CD4-positive, alpha-beta T cell treated with Interleukin-21 for 1 hour (primary cell): ENCODE measurements at places on chromosomes 7 and 10.

DNA sequence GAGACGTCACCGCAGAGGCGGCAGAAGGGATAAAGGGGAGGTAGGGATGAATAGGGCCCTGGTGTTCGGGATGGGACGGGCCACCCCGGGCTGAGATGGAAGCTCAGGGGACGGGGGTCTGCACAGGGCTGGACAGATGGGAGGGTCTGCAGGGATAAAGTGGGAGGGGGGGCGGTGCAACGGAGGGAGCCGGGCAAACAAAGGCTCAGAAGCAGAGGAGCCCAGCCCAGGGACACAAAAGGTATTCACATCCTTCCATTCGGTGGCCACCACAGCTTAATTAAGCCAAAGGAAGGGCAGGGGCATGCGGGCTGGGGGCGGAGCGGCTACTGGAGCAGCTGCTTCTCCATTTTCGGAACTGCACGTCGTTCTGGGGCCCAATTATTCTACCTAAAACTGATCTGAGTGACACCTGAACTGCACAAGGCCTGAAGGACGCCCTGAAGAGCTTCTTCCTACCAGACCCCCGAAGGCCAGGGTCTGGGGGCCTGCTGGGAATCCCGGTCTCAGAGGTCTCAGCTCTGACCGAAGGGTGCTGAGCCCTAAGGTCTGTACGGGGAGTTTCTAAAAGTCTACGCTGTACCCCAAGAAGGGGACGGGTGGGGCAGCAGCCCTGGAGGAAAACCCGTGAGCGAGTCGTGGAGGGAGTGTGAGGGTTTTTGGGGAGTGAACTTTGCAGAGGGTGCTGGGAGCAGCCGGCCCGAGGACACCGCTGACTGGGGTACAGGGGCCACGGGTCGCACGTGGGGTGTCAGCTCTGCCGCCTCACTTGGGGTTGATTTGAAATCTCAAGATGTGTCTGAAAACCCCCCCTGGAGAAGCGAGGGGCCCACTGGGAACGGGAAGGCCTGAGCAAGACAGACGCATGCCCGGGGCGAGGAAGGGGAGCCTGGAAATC, 334.8 kb downstream of the DNAJB6 start:
- no peak for DNase-seq

DNA sequence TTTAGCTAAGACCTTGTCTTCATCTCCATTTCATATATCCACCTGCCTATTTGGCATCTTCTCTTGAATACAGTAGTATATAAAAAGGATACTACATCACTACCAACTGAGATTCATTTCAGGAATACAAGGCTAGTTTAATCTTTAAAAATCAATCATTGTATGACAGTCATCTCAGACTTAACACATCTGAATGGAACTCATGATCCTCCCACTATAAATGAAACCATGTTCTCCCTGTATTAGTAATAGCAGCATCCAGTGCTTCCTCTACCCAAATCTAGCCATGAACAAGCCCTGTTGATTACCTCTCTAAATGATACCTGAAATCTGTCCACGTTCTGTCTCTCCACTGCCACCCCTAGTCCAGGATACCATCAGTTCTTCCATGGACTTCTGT, 196.2 kb downstream of the CDK14 start:
- no peak for DNase-seq

DNA sequence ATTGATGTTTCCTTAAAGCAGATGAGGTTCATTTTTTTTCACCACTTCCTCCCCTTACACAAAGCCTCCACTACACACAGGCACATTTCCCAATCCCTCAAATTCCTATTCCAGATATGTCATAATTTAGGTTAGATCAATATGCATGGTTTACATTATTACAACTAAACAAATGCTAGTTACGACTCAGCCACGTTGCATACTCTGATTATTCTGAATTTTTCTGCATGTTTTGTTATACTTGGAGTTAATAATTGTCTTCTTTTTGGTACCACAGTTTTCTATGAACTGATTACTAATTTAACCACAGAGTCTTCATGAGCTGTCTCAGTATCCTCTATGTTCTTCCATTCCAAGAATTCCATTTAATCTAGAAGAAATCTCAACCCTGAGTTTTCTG, 4.4 kb upstream of the BICC1 start:
- no peak for DNase-seq

GRCh38 chr10:122021379-122021778, 32.4 kb downstream of the TACC2 start:
- no peak for DNase-seq

DNA sequence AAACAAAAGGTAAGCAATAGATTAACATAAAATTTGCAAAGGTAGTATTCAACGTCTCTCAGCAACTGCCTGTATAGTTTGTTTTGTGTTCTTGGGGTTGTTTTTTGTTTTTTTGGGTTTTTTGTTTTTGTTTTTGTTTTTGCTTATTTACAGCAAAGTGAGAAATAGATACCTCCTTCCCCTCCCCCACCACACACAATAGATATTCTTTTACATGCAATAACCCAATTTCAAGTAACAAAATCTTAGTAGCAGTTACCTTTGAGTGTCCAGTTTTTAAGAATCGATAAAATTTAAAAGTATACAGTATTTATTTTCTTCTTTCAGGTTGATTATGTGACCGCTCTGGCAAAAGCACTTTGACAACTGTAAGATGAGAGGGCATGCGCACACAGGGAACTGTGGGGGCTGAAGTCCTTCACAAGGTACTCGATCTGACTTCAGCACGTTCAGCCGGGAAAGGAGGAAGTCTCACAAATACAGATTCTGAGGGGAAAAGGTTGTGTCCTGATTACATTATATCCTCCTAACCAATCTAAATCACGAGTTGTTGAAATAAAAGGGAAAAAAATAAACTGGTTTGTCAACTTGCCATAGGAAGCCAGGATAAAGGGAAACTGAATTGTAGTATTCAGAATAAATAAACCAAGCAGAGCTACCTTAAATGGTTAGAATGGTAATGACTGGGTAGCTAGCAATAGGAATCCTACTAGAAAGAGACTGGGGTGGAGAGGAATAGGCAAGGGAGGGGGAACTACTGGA, 47.8 kb downstream of the CPEB3 start:
- peak; percentile 53 for DNase-seq

DNA sequence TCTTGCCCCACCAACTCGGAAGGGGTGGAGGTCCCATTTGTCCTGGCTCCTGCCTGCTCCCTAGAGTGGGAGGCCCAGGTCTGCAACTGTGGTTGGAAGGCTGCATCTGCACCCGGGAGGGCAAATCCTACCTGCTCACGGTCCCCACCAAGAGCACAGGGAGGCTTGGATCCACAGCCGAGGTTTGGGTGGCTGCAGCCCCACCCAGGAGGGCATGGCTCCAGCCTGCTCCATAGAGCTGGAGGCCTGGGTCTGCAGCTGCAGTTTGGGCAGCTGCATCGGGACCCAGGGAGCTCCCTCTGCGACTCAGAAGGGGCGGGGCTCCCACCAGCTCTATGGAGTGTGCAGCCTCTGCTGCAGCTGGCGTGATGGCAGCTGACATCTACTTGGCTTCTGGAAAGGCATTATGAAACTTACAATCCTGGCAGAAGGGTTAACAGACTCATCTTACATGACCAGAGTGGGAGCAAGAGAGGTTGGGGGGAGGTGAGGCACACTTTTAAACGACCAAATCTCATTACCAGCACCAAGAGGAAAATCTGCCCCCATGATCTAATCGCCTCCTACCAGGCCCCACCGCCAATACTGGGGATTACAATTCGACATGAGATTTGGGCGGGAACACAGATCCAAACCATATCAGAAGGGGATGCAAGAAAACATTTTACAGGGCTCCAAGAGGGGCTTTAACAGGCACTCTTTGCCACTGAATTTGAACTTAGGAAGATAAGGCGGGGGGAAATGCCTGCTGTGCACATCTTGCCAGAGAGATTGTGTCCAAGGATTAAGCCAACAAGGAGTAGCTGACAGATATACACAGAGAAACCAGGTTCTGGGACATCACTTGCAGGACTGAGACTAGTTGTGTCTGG, 8.2 kb upstream of the BLVRA start:
- DNase-seq: no peak

DNA sequence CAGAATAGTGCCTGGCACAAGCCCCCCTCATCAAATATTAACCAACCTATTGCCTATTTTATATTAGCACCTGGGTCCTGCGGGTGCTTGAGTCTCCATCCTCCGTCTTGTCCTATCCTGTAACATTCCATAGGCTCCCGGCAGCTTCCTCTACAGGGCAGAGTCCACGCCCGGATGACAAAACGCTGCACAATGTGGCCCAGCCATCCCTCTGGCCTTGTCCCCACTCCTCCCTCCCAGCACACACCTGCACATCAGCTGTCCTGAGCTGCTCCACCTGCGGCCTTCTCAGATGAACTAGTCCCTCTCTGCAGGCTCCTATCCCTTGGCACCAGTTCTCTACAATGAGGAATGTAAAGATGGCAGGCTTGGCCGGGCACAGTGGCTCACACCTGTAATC, 153.5 kb upstream of the PDE1C start:
- no peak for DNase-seq

DNA sequence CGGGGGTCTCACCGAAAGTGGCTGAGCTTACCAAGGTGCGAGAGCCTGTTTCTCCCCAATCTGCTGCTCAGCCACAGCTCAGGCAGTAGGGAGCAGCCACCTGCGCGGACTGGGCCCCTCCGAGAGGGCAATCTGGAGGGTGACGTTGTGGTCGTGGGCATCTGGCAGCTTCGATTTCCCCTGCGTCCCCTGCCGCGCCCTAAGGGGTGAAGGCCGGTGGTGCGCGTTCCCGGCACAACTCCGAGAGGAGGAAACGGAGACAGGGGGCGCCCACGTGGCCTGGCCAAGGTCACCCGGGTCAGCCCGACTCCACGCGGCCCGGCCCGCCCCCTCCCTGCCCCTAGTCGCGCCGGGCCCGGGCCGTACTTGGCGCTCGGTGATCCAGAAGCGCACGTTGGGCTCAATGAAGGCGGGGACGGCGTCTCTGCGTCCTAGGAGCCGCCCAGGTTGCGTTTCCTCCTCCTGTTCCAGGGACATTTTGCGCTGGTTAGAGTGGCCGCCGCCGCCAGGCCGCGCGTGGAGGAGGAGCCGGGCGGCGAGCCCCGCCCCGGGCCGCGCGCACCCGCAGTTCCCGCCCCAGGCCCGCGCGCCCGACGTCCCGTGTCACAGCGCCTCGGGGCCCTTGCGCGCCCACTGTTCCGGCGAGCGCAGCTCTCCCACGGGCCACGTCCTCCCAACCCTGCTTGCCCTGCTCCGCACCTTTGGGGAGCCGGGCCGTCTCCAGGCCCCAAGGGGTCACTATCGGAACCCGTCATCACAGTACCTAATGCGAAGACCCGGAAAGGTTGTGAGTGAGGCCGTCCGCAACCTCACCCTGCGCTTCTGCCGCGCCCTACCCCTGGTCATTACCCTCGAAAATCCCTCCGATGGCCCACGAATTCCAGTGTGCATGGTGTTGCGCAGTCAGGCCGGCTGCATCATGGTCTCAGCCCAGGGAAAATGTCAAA, at the start of gene SFXN4:
TSS of gene SFXN4 (minus strand) at position 544 of the 947 bp plus-strand sequence. CDS start at position 477, 67 bp downstream.
- peak; percentile 81 for DNase-seq

GRCh38 chr7:26645121-26645520, 219.3 kb downstream of the SKAP2 start:
- no peak for DNase-seq

- no peak for DNase-seq
Observed at GRCh38 chr10:12726971-12727831, 274.3 kb downstream of the CCDC3 start.

GRCh38 chr7:156920076-156920475, 27.1 kb upstream of the LMBR1 start:
- no peak for DNase-seq

- peak; percentile 94 for DNase-seq
Observed at GRCh38 chr10:3873728-3874461, 88.9 kb upstream of the KLF6 start.

GRCh38 chr10:30576641-30577040, 52.9 kb downstream of the LYZL2 start:
- no peak for DNase-seq

DNA sequence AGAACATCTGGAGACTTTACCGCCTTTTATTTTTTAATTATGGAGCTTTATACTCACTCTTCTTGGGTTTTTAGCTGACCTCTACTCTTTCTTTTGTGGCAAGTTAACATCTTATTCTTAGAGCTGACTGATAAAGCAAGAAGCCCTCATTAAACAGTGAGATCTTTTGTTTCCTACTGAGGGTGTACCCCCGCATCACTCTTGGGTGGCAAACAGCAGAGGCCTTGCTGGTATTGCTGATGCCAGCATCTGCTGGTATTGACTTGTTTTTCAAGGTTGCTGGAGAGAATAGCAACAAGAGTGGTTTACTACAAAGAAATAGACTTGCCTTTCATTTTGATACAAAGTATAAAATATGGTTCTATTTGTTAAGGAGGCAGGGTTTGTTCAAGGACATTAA, 154.7 kb downstream of the ARID5B start:
- DNase-seq: no peak

- no peak for DNase-seq
Observed at GRCh38 chr7:11239316-11239715, 265.6 kb downstream of the PHF14 start.
